IgD-negative memory B cell (primary cell): ENCODE measurements at places on chromosomes 6 and 20. TPM values are rescaled to one million over a fixed set of nuclear protein-coding genes. Genes with fewer than 3 reads are reported as not detected.

Gene SYTL3
- polyA plus RNA-seq, result 1.8 TPM

Gene COL11A2
- not detected for polyA plus RNA-seq

Gene HLA-DRA
- 8,827 TPM for polyA plus RNA-seq

Gene FRK
- 0.04 TPM for polyA plus RNA-seq

Gene MEI4
- polyA plus RNA-seq, result 0.13 TPM

Gene PDE7B
- polyA plus RNA-seq, result 0.49 TPM

Gene HELZ2
- polyA plus RNA-seq, result 7.9 TPM

Gene CYP24A1
- polyA plus RNA-seq, result not detected

Gene DNMT3B
- not detected for polyA plus RNA-seq

Gene ECT2L
- polyA plus RNA-seq, result 0.23 TPM

Gene KCNQ5
- polyA plus RNA-seq, result 6.9 TPM

Gene RGS19
- 202 TPM for polyA plus RNA-seq

Gene GPLD1
- polyA plus RNA-seq, result 0.95 TPM

Gene TRIM40
- polyA plus RNA-seq, result 0.10 TPM

Gene CDH26
- not detected for polyA plus RNA-seq

Gene OPRM1
- not detected for polyA plus RNA-seq

Gene SLC26A8
- polyA plus RNA-seq, result not detected

Gene RSPO4
- not detected for polyA plus RNA-seq

Gene POLR1C
- polyA plus RNA-seq, result 19.6 TPM

Gene CCN6
- not detected for polyA plus RNA-seq

Gene C6orf89
- 29.9 TPM for polyA plus RNA-seq

Gene DST
- not detected for polyA plus RNA-seq

Gene OR12D3
- not detected for polyA plus RNA-seq

Gene SLC12A5
- polyA plus RNA-seq, result 0.11 TPM

Gene PI3
- polyA plus RNA-seq, result 0.65 TPM

Gene NFKBIE
- polyA plus RNA-seq, result 23.5 TPM

Gene BTN1A1
- polyA plus RNA-seq, result 3.7 TPM

Gene OR2H2
- polyA plus RNA-seq, result not detected

Gene TMEM74B
- 0.80 TPM for polyA plus RNA-seq

Gene DNAJC5
- polyA plus RNA-seq, result 5.2 TPM

Gene TBXT
- not detected for polyA plus RNA-seq

Gene RNF144B
- polyA plus RNA-seq, result 6.2 TPM

Gene BPIFA2
- not detected for polyA plus RNA-seq

Gene PAX1
- not detected for polyA plus RNA-seq

Gene MYBL2
- polyA plus RNA-seq, result 4.6 TPM

Gene C6orf136
- 26.9 TPM for polyA plus RNA-seq

Gene ATAT1
- polyA plus RNA-seq, result 2.0 TPM

Gene CLPSL2
- polyA plus RNA-seq, result not detected

Gene VIP
- polyA plus RNA-seq, result not detected

Gene PTGIS
- polyA plus RNA-seq, result not detected

Gene SLC2A10
- polyA plus RNA-seq, result not detected

Gene CFAP61
- not detected for polyA plus RNA-seq

Gene GSTA3
- not detected for polyA plus RNA-seq

Gene VARS2
- polyA plus RNA-seq, result 26.0 TPM

Gene TOX2
- polyA plus RNA-seq, result 0.73 TPM

Gene ERVFRD-1
- polyA plus RNA-seq, result not detected

Gene MYLK2
- not detected for polyA plus RNA-seq

Gene KIF6
- polyA plus RNA-seq, result not detected

Gene TENT5A
- 4.2 TPM for polyA plus RNA-seq

Gene FAM217B
- 24.9 TPM for polyA plus RNA-seq

Gene MRAP2
- polyA plus RNA-seq, result not detected

Gene GTSF1L
- polyA plus RNA-seq, result 1.2 TPM

Gene BTBD3
- polyA plus RNA-seq, result not detected
